ENCODE measurements at places on chromosomes 1 and 21. TPM values are rescaled to one million over a fixed set of nuclear protein-coding genes. Genes with fewer than 3 reads are reported as not detected.

GRCh38 chr1:172820475-172821158 is 161.7 kb downstream of the FASLG start:
- DNase-seq: no peak

SPRR2F gene
- not detected for total RNA-seq

DNA sequence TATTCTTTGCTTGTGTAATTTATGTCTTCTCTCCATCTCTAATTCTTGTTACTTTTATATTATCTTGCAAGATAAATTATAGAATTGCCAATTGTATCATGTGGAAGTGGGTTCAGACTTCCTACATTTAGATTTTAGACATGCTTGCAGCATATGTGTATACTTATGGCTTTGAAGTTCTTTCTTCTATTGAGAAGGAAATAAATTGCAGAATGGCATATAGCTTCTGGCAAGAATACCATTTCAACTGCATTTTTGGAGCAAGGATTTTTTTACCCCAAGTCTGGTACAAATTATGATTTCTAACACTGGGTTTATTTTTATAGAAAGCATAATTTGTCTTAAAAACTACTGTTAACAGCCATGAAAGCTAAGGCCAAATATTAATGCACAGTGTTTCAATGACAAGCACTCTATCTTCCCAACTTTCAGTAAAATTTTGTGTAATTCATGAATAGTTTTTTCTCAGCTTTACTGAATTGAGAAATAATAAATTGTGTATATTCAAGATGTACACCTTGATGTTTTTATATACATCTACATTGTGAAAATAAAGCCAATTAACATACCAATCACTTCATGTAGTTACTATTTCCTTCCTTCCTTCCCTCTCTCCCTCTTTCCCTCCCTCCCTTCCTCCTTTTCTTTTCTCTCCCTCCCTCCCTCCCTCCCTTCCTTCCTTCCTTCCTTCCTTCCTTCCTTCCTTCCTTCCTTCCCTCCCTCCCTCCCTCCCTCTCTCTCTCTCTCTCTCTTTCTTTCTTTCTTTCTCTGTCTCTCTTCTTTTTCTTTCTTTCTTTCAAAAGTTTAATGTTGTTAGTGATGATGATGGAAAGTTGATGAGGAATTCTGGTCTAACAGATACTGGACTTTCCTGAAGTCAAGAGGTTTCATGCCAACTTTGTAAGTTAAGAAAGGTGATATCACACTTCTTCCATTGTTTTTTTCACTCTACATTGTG is 47.1 kb upstream of the HMCN1 start:
- DNase-seq: no peak

DNA sequence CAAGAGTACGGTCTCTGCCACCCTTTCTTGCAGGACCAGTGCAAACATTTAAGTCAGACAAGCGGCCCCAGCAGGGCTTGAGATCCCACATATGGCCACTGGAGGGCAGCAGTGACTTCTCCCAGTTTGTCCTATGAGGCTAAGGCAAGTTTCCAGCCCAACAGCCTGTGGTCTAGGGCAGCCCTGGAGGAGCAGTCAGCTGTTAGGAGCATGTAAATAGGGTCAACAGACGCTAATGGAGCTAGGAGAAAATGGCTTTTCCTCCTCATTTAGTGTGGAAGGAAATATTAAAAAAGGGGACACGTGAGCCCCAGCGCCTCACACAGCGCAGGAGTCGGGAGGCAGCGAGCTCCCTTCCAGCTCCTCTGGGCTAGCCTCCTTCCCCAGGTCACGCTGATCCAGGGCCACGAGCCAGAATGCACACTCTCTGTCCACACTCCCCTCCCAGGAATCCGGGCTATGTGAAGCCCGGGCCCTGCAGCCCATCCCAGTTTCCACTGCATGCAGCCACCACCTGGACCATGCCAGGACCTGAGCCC is 95.6 kb downstream of the LAMC2 start:
- peak; percentile 91 for DNase-seq

DNA sequence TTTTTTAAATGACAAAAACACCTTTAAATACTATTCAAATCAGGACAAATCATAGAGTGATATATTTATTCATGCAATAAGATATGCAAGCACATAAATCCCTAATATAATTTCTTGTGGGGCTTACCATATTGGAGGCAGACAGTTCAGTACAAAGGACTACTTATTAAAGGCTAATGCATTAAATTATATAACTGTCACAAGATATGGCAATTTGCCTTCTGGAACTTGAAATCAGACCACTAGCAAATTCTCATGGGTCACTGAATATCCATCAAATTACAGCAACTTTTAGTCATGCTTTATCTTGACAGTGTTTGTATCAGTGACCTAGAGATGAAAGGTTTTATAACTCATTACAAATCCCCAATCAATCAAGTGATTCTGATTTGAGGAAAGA is 54.1 kb upstream of the NCAM2 start:
- no peak for DNase-seq

DNA sequence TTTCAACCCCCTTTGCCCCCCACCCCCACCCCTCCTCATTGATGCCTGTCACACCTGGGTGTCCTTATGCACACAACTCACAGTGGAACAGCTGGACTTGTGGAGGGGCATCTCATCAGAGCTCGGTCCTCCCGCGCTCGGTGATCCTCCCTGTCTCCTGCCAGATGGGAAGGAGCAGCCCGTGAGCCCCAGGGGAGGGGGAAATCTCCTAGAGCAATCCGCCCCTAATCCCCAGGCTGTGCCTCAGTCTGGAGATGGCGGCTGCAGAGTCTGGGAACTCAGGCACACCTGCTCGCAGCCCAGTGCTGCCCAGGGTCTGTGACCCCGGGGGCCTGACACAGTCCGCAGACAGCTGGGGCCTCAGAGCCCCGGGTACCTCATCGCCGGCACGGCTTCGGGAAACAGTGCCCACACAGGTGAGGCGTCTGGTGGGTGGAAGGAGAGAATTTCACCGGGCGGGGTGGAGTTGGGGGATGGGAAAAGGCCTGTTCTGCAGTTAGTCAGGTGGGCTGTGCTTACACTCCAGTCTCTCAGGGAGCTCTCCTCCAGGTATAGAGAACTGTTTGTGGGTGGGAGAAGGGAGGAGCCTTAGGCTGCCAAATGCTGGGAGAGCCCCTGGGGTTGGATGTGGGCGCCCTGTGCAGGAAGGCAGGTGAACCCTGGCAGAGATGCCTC is 29.3 kb downstream of the TMCC2 start:
- no peak for DNase-seq

DNA sequence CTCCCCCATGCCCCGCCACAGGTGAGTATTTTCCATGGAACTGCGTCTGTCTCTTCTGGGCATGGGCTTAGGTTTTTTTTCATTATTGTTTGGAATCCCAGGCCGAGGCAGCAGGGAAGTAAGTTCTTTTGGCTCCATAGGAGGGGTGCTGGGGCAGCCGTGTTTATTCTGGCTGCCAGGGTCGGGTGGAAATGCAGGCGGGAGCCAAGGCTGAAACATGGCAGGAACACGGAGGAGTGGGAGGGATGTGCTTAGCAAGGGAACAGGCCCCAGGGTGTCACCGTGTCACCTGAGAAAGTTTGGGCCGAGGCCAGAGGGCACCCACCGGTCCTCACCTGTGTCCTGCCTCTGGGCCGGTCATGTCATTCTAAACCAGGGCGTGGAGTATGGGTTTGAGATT is 4.5 kb upstream of the DHRS3 start:
- peak; percentile 53 for DNase-seq

RNU1-2 gene
- 5,169 TPM for total RNA-seq

DNA sequence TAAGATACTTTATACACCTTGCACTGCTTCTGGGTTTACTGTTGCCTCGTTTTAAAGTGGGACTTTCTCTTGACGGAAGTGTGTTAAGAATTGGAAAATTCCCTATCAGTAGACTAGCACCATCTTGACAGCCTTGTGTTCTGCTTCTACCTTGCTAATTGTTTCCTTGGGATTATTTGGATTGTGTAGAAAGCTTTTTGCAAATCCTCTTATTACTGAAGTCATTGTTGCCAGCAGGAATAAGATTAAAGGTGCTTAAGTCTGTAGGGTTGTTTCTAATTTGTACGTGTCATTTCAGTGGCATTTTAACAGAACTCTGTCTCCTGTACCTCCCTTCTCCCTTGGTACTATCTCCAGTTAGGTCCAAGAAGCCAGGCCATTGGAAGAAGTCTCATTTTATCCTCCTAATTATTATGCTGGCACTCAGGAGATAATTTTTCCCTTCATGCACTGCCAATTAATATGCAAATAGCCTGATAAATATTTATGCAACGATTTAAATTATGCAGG is 107.7 kb downstream of the POU2F1 start:
- DNase-seq: no peak

GRCh38 chr21:42847726-42848125 is 31.6 kb downstream of the WDR4 start:
- DNase-seq: no peak

DNA sequence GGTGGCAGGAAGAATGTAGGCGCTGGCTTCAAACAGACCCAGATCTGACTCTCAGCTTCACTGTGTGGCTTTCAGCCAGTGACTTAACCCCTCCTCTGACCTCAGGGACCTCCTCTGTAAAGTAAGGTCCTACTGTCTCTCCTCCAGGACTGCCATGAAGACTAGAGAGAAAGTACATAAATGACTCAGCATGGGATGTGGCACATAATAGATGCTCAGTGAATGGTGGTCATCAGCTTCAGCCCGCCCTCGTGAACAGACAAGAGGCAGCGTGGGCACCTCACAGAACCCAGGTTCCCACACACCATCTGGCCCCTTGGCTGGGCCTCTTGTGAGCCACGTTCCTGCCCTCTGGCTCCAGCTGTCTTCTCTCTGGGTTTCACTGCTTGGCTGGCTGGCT is 126.0 kb downstream of the SYF2 start:
- DNase-seq: no peak

DNA sequence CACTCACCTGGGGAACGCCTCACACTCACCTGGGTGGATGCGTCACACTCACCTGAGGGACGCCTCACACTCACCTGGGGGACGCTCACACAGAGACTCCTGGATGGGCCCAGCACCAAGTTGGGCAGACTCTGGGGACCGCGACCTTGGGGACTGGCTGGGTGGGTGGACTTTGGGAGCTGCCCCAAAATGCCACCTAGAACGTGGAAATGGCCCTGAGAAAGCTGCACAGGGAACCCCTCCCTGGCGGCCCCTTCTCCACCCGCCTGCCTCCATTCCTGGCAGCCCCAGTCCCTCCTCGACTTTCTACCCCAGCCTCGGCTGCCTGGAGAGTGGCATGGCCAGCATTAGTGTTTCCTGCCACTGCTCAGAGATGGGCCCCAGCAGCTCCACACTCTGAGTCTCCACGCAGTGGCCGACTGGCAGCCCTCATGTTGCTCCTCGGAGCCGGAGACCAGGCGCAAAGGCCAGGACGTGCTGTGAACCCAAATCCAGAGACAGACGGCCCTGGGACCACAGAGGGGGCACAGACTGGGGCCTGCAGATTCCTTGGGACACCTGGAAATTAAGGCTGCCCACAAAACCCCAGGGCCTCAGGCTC is 46.5 kb upstream of the ACTRT2 start:
- DNase-seq: peak; percentile 6

GRCh38 chr1:9615316-9616063 is 26.8 kb downstream of the TMEM201 start:
- no peak for DNase-seq

DNA sequence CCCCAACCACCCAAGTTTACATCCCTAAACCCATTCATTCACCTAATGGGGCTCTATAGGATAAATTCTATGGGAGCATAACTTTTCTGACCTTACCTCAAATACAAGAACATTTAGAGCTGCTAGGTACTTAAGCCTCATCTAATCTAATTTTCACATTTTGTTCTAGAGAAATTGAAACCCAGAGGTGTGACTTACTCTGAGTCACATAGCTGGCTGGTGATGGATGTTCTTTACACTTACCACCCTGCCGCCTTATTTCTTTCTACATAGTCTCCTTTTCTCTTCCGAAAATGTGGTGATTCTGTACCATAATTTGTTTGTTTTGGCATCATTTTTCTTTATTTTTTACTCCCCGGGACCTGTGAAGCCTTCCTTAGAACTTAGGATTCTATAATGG is 20.3 kb downstream of the TIPRL start:
- DNase-seq: no peak

DRAXIN gene
- 0.09 TPM for total RNA-seq

- DNase-seq: no peak
Measured at GRCh38 chr1:153394391-153394790, 3.5 kb upstream of the S100A8 start.

TNFRSF18 gene
- not detected for total RNA-seq

DNA sequence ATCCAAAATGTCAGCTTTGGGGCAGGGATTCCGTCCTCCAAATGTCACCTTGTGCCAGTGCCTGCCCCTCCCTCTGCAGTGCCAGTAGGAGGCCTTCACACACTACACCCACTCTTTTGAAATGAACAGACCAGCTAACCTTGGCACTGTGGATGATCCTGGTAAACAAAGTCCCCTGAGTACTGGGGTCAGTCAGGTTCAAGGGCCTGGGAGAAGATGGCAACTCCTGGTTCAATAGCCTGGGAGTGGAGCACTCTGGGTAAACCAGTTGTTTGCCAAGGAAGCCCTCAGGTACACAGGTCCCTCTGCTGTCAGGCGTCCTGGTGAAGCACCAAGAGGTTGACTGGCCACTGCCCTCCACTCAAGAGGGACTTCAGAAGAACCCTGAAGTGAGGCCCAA is 30.4 kb downstream of the RIPK4 start:
- no peak for DNase-seq

DNA sequence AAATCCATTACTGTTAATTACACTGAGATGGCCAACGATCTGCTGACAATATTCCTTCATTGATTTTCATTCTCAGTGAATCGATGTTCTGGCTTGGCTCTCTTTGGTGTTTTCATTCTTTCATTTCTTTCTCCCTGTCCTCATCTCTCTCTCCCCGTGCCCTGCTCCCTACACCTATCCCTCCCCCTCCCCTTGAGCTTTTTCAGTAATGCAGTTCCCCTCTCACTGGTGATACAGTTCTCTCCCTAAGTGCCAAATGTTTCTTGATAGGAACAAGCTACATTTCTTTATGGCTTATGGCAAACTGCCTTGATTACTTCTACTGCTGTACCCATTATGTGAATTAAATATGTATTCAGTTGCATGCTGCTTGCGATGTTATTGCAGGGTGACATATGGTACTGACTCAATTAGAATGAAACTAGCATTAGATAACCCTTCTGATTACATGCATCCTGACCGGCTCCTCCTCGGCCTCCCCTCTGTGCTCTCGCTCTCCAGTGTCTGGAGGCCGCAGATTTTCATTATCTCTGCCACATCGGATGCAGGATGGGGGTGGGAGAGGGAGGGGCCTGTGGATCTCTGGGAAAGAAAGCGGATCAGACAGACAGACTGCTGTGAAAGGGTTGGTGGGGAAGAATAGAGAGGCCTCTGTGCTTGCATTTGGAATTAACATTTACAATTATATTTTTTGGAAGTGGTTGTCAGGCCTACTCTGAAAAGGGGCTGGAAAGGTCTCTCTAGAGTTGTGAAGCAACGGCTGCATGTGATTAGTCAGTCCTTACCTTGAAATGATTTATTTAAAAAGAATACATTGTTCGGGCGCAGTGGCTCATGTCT is 130.9 kb downstream of the PBX1 start:
- DNase-seq: no peak

Measured in pancreas (tissue), 10 donors.